Inflammatory macrophage treated with lipopolysaccharide for 1 hour (primary cell): ENCODE measurements at places on chromosomes 7 and 10.

GRCh38 chr7:75704928-75705327 lies 33.8 kb downstream of the HIP1 start:
- DNase-seq: no peak

- no peak for DNase-seq
Measured at GRCh38 chr7:93011351-93012294, 106.2 kb downstream of the SAMD9 start.

- no peak for DNase-seq
Measured at GRCh38 chr10:24891823-24892222, 60.6 kb downstream of the PRTFDC1 start.

DNA sequence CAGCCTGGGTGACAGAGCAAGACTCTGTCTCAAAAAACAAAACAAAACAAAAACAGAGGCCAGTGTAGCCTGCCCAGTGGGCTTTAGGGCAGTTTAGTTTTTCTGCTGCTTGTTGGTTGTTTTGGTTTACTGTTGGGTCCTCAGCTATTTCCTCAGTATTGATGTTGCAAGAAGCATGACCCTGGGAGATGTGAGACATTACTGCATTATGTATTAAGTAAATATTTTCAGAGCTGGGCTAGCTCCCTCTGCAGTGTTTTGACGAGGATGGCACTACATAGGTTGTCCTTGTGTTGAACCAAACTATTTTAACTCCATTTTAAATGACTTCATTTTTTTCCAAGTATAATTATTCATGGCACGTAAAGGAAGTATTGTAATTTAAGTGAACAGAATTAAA lies 4.8 kb downstream of the AKAP9 start:
- peak; percentile 47 for DNase-seq

- DNase-seq: peak; percentile 90
Measured at GRCh38 chr7:101882595-101883564, 65.5 kb downstream of the CUX1 start.

DNA sequence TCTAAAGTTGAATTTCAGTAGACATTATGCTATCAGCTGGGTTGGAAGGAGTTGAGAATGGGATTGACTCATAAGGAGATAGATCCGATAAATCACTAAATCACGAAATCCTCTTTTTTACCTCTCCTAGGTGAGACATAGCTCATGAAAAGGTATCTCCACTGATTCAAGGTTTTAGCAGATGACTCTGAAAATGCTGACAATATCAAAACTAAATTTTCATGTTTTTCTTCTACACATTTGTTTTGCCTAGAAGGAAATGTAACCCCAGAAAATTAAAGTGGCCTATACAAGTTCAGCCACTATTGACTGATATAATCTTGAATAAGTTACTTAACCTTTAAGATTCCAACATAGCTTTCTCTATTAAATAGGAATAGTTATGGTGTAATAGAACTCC lies 82.2 kb upstream of the VWDE start:
- no peak for DNase-seq

- peak; percentile 52 for DNase-seq
Measured at GRCh38 chr10:88791924-88792323, 10.6 kb upstream of the LIPM start.

DNA sequence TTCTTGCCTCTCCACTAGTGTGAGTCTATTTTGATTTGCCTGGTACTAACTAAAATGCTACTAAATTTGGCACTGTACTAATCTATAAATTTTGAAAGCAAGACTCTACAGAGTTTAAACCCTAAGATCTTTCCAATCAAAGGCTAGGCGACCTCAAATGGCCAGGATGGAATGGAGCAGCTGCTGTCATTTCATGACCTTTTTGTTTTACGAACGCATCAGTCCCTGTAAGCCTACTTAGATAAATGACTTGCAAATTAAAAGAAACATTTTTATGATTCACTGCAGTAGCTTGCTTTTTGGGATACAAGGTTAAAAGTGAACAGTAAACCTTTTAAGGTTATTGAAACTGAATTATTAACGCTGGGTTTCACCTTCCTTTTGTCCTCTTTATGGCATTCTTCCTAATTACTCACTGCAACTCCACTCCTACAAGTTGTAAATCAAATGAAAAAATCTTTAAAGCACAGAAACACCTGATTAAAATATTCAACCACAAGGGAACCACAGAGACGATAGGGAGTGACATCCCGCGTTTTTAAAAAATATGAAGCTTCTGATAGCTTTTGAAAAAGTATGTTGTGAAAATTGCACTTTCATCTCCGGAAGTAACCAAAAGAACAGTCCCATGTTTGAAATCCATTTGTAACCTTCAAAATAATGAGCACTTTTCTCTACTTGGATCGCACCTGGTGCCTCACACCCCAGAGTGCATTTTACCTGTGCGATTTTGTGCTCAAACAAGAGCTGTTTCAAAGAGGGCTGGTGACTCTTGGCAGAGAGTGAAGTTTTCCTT lies 595.1 kb downstream of the PARD3 start:
- DNase-seq: no peak

DNA sequence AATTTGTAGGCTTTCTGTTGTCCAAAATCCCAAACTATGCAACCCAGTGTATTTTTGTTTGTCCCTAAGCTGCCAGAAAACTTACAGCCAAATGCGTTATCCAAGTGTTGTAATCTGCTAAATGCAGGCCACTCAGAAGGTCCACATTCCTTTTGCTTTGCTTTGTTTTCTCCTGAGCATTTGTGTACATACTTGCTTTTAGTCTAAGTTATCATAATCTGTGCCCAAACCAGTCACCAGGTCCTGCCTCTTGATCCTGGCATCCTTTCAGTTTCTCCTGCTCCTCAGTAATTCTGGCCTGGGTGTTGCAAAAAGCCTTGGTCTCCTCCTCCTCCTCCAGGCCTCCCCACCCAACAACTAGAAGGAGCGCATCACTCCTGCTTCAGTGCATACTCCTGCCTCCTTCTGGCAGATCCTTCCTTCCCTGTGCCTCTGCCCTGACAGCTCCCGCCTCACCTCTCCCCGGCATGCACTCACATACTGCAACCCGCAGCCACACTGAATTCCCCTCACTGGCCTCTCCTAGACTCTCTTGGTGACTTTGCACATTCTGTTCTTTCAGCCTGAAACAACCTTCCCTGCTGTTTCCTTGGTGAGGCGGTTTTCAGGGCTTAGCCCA lies 2.3 kb downstream of the DENND2A start:
- DNase-seq: no peak

DNA sequence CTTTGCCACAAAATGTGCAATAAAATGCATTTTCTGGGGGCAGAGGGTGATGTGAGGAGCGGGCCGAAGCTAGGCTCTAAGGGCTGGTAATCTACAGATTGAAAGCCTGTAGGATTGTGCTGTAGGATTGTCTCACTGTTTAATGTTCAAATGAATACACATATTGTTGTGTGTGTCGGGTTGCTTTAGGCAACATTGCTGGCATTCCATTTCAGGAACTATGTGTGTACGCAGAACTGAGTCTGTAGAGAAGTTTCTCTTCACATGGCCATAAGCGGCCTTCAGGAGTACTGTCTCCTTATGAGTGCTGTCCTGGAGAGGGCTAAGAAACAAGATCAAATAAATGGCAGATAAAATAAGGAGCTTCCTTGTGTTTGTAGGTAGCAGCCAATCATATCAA lies 540.2 kb downstream of the GATA3 start:
- DNase-seq: no peak

DNA sequence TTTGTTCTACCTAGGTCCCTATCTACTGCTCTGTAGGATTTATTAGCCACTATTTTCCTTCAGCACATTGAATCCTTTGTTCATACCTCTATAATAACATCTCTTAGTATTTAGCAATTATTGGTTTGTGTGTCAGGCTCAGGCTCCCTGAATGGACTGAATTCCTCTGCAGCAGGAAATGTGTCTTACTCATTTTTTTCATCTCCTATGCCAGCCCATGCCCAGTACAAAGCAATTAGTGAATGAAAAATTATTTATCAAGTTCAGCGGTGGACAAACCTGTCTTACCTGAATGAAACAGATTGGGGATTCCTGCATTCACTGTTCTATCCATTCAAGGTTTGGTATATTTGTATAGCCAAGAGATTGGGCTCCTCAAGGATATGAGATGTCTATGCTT lies 53.7 kb downstream of the C1GALT1 start:
- no peak for DNase-seq

DNA sequence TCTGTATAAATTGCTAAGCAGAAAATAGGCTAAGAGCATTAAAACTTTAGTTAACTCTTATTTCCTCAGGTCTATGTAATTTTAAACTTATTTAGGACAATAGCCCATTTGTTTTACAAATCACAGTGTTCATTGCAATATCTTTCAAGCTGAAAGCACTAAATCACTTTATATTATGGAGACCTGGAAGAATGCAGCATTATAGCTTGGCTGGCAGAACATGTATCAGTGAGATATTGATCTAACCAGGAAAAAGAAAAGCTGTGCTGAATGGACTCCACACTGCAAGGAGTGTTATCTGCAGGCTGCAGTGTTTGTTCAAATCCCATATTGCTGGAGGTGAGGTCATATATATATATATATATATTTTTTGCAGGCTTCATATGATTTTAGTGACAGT lies 517.5 kb downstream of the NRG3 start:
- DNase-seq: no peak

GRCh38 chr7:42193471-42194129 lies 43.4 kb downstream of the GLI3 start:
- DNase-seq: no peak

DNA sequence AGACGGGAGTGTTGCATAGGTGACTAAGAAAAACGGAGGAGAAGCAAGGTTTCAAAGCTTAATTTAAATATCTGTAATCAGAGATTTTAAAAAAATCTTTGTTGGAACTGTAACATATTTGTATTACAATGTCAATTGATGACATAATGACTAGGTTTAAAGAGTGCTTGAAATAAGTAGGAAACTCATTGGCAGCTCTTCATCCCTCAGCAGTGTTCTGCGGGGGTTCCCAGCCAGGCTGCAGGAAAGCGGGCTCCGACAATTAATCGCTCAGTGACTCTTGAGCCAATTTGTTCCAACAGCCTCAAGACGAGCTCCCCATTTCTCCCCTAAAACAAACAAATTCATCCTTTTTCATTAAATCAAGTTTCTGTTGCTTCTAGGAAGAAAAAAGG lies 22.6 kb downstream of the CPXM2 start:
- no peak for DNase-seq

DNA sequence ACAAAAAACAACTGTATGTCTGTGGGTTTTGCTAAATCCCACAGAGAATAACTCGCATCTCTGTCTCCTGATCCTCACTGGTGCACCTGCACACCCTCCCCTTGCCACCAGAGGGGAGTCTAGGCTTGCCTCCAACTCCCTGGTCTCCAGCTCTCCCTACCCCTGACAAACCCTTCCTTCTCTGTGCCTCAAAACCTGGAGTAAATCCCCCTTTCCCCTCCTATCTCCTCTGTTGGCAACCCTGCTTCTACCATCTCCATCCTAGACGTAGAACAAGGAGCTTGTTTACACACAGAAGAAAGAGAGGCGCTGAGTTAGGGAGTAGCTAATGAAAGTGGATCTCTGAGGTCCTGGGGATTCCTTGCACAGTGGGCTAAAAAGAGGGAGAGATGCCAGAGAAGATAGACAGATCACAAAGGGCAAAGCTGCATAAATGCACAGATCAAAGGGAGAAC lies 6.0 kb downstream of the MBLAC1 start:
- DNase-seq: peak; percentile 73

DNA sequence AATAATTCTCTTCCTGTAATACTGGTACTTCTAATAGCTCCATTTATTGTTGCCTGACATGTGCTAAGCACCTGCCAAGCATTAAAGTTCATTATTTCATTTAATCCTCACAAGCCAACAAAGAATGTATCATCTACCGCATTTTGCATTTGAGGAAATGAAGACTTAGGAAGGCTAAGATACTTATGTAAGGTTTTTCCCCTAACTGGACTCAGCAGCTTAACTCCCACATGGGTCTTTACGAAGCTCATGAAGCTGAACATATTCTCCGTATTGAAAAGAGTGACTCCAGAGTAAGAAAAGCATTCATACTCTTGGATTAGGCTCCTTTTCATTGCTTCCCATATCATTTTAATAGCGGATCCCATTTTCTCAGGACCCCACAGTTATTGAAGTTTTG lies 155.7 kb upstream of the TMEM72 start:
- DNase-seq: no peak

- no peak for DNase-seq
Measured at GRCh38 chr7:1248916-1249581, 16.4 kb downstream of the UNCX start.

DNA sequence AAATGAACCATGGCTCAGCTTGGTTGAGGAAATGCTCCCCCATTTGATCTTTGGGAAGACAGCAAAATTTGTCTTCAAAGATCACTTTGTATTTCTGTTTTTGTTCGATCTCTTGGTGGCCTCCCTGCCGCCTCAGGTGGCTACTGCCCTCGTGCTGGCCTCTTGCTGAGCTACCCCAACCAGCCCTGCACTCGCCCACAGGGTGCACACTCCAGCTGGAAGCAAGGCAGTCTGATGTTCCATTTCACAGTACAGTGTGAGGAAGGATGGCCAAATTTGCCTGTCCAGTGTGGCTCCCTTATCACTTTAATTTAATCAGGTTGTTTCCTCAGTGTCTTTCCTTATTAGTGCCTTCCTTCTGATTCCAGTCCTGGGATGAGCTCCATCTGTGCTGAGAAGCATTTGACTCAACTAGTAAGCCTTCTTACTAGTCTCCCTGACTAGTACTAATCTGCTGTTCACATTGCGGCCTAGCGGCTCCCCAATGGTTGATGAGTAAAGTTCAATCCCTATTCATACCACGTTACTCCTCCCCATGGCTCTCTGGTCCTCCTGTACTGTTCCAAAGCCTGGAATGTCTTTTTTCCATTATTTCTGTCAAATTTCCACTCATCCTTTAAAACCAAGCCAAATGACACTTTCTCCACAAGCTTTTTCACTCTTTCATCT lies 8.2 kb downstream of the MYOF start:
- no peak for DNase-seq

GRCh38 chr7:83111391-83111790 lies 51.3 kb downstream of the PCLO start:
- no peak for DNase-seq

DNA sequence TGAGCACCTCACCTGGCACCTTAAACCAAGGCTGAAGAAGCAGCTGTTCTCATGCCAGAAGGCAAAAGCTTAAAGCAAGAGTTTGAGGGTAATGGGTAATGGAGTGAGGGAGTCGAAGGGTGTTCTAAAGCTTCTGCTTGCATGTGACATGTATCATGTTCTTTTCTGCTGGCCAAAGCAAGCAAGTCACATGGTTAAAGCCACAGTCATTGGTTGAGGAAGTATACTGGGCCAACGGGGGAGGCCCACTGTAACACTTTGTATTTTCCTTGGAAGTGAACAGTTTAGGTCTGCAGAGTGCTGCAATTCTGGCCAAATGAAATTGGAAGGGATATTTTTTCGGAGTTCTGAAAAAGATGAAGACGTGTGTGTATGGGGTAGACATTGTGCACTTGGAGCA lies 75.7 kb downstream of the REEP3 start:
- DNase-seq: no peak

- peak; percentile 95 for DNase-seq
Measured at GRCh38 chr7:141674171-141674671, 27.7 kb downstream of the DENND11 start.

DNA sequence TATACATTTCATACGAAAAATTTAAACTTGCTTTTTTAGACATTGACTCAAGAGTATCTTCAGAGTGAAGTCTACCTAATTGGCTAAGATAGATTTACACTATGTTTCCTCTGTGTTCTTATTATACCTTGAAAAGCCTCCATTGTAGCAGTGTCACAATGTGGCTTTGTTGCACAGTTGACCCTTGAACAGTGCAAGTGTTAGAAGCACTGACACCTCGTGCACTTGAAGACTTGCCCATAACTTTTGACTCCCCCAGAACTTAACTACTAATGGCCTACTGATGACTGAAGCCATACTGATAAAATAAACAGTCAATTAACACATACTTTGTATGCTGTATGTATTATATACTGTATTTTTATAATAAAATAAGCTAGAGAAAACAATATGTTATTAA lies 84.3 kb downstream of the CPED1 start:
- no peak for DNase-seq

GRCh38 chr10:47018026-47018735 lies 107.0 kb downstream of the PTPN20 start:
- DNase-seq: peak; percentile 22
